Epithelial cell of umbilical artery (primary cell): ENCODE measurements at places on chromosomes 4 and X. TPM values are rescaled to one million over a fixed set of nuclear protein-coding genes. Genes with fewer than 3 reads are reported as not detected.

NAA11 gene
- not detected in 2 replicates for total RNA-seq

CLDN22 gene
- total RNA-seq: not detected in 2 replicates

CXXC4 gene
- 0.32 TPM in 1 of 2 replicates, not detected in the other for total RNA-seq

TNIP3 gene
- total RNA-seq: 0.65 and 0.91 TPM in 2 replicates

BEX2 gene
- total RNA-seq: 1.5 TPM in 1 of 2 replicates, not detected in the other

GUCY1A1 gene
- 20.1 and 21.4 TPM in 2 replicates for total RNA-seq

RS1 gene
- not detected in 2 replicates for total RNA-seq
